Brain (organoid and tissue), 16 donors: ENCODE measurements at places on chromosomes 3 and 15. TPM values are rescaled to one million over a fixed set of nuclear protein-coding genes. Genes with fewer than 3 reads are reported as not detected.
A peak's percentile ranks its signal among the peaks of the same experiment; 100 is the strongest.

DNA sequence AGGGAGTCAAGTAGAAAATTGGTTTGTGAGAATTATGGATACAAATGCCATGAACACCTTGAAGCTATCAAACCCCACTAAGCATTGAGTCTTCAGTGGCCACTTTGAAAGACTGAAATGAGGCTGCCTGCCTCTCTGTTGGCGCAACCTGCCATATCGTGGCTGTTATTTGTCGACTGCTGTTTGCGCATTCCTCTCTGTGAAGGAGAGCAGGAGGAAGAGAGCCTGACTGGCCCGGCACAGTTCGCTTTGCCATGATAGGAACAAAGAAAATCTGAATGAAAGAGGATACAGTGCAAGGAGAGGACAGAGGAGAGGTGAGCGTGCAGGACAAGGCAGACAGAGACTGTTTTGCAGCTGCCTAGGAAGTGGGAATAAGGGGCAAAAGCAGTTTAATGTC, 289.4 kb downstream of the RYR3 start:
- no peak for DNase-seq

- DNase-seq = peak; percentile 93
Observed at GRCh38 chr15:80072285-80072994, 13.0 kb downstream of the ZFAND6 start.

DNA sequence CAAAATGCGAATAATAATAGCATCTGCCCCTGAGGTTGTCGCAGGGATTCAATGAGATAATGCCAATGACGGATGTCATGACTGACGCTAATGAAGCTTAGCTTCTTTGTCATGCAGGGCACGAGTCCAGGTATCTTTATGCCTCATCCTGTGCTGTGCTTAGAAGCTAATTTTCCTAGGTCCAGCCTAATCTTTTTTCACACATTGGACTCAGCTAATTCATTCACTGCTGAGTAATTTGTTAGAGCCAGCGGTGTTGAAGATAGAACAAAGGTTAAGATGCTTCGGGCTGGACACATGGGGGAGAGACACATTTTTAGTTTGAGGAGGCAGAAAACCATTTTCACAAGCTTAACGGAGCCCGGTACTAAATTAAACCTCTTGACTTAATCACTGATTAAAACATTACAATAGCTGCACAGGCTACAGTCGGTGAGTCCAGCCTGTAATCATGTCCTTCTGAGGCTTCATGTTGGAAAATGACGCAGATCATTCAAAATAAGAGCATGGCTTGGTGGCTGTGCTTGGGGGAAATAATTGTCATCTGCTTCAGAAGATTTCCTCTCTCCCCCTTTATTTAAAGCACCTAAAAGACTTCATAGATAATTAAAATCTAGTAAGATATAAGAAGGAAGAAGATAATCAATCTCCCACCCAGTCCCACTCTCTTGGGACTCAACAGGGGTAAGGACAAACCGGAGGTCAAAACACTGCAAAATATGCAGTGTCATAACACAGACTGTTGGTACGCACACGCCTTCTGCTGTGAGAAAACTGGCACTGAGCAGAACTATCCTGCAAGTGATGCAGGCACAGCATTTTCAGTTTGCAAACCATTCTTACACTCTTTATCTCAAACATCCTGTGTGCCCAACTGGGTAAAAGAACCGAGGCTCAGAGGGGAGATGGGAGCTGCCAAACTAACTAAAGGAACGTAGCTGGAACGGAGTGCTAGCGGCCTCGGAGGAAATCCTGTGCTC, 3.3 kb upstream of the CCDC174 start:
- DNase-seq = peak; percentile 82

DNA sequence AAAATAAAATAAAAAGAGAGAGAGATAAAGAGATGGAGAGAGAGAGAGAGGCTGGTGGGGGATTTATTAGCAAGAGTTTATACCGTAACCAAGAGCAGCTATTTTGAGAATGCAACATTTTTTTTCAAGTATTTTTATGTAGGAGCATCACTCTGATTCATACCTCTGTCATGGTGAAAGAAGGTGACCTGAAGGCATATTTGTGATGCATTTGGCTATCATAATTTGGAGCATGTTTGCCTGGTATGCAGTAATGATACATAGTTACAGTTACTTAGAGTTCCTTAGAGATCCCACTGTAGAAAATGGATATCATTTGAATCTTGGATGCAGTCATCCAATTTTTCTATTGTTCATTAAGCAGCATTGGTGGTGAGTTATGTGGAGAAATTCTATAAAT, 1472.4 kb downstream of the SI start:
- no peak for DNase-seq

DNA sequence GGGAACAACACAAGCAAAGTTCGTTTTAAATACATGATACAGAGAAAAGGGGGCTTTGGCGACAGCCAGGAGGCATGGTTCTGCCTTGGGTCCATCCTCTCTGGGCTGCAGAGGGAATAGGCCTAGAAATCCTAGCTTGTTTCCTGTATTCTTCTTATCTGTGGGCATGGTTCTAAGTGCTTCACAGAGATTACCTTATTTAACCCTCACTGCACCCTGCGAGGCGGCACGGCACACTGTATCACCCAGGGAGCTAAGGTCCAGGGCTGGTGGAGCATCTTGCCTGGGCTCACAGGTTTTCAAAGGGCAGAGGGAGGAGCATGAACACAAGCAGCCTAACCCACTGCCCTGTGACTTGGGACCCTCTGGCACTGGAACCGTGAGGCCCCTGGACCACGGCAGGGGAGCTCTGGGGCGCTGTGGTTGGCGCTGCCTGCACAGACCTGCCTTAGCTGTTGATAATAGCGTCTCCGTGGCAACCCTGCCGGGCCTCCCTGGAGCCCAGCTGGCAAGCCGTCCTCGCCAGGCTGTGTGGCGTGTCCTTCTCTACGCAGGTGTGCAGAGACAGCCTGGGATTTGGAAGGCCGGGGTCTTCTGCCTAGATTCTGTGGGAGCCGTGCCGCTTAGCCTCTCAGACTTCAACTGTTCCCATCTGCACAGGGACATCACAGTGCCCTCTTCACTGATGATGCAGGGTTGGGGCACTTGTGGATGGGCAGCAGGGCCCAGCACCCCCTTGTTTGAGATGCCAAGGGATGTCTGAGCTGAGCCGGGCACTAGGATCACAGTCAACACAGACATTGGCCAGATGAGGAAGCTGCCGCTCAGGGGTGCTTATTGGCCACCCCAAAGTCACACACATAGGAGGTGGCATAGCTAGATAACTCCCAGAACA, 154.6 kb upstream of the TLE3 start:
- peak; percentile 77 for DNase-seq

DNA sequence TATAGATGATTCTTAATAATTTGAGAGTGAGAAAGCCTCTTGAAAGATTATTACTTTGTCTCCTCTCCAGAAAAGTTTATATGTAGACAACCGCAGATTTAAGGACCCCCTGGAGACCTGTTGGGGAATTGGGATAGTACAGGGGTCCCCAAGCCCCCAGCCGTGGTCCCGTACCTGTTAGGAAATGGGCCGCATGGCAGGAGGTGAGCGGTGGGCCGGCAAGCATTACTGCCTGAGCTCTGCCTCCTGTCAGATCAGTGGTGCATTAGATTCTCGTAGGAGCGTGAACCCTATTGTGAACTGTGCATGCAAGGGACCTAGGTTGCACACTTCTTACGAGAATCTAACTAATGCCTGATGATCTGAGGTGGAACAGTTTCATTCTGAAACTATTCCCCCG, 78.3 kb downstream of the PFN2 start:
- DNase-seq = no peak

The CASR gene
- not detected for polyA plus RNA-seq

DNA sequence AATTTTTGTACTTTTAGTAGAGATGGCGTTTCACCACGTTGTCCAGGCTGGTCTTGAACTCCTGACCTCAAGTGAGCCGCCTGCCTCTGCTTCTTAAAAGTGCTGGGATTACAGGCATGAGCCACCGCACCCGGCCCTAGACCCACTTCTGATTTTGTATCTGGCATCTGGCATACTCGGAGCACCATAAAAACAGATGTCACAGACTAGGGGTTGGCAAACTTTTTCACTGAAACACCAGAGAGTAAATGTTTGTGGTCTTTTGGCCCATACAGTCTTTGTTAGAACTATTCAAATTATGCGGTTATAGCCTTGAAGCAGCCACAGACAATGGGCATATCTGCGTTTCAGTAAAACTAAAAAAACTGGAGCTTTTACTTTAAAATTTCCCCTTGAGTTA, 110.7 kb downstream of the TJP1 start:
- DNase-seq = no peak

GRCh38 chr3:143084856-143085731, 34.5 kb upstream of the CHST2 start:
- no peak for DNase-seq

DNA sequence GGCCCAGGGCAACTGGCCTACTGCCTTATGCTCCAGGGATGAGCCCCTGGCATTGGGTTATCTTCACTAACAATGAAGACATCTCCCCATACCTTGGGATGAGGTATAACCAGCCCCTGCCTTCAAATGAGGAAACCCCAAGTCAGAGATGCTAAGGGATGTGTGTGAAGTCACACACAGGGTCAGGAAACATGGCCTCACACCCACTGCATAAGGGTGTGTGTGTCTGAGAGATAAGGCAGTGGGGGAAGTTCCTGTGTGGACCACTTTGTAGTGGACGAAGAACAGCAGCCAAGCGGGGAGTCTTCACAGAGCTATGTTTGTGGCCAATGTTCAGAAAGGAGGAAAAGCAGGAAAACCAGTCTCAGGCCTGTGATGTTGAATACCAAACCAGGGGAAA, 10.5 kb downstream of the ELP6 start:
- no peak for DNase-seq

GRCh38 chr15:76190751-76191538, 120.3 kb downstream of the ETFA start:
- peak; percentile 82 for DNase-seq

DNA sequence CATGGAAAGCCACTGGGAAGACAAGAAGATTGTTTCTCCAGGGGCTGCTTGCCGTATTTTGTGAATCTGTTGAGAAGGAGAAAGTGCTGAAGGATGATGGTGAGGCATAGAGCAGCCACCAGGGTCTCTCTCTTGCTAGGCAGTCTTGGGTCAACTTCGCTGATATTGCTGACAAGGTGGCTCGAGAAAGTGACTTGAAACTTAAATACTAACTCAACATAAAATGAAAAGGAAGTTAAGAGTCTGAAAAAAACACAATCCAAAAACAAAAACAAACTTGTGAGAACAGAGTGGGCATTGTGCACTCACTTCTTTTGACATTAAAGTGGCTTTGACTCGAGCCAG, 90.1 kb downstream of the CHST2 start:
- DNase-seq = no peak

The TMEM45A gene
- 1.1 TPM for polyA plus RNA-seq

The DISP2 gene
- polyA plus RNA-seq = 16.3 TPM

The IQCF2 gene
- not detected for polyA plus RNA-seq

- no peak for DNase-seq
Observed at GRCh38 chr15:51726302-51727073, 11.0 kb downstream of the LYSMD2 start.

The TNK2 gene
- polyA plus RNA-seq = 59.9 TPM
